ENCODE measurements at places on chromosomes 6 and 20.

DNA sequence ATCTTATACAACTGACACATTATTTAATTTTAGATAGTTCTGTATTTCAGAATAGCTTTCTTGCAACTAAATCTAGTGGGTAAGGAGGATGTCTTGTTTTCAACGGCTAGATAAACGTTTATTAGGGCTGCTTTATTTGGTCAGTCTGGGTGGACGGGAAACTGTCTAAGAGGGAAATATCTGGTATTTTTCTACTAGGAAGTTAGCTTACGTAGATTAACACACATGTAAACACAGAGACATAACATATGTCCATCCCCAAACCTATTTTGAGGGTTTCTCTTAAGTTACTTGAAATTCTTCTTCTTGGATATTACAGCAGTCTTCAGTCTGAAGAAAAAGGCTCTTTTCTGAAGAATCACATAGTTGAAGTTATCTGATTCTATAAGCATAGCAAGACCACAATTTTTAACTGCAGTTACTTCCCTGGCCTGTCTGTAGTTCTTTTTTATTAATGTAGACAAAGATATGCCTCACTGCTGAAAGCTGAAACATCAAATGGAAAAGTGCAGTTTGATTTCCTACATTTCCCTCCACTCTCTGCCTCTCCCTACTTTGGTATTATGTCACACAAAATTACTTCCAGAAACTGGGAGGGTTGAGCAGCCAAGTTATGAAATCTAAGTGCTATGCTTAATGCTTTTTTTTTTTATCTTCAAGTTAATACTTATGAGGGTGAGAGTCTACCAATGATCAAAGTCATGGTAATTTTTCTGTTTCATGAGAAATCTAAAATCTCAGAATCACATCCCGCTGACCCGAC, 37.4 kb downstream of the PLAGL1 start:
- no peak for DNase-seq

DNA sequence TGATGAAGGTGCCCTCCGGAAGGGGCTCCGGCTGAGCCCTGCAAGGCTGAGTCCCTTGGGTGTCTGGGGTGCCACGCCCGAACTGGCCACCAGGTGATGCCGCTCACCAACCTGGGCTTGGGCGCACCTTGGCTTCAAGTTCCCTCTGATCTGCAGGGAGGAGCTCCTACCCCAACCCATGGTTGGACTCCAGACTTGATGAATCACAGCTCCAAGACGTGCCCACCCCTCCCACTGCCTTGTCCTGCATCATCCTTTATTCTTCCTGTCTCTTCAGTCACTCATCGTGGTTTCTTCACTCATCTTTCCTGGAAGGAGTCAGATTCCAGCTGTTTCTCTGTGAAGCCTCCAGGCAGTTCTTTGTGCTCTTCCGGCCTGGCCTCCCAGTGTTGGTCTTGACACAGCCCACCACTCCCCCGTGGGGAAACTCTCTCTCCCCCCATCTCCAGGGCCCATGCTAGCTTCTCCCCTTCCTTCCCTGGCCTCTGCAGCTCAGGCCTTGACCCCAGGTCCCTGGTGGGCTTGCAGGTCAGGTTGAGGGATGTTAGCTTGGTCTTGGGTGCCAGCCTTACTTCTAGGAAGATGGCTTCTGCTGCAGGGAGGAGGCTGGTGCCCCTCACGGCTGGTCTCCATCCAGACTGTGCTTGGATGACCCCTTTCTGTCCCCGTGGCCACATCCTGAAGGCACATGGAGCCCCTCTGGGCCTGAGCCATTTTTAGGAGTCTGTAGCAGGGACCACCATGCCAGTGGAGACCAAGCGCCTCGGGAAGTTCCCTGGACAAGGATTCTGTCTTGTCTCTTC, 2.6 kb upstream of the ZBP1 start:
- no peak for DNase-seq

DNA sequence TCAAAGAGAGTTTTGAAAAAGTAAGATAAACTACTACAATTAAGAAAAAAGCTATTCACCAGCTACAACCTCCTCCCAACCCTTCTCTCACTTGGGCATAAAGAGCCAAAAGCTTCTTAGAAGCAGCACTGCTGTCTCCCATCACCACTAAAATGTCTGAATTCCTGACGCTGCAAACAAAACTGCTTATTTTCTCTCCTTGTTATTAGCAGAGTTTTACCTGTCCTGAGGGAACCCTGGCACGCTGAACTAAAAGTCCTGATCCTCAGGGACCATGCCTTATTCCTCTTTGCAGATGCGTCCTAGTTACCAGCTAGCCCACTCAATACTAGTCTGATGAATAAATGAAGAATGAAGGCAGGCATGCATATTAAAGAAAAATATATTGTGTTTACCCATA, 1.1 kb downstream of the HACE1 start:
- no peak for DNase-seq

GRCh38 chr6:155186052-155186658, 77.7 kb upstream of the CLDN20 start:
- DNase-seq: no peak

- no peak for DNase-seq
Observed at GRCh38 chr20:23691675-23692074, 2.8 kb upstream of the CST4 start.

DNA sequence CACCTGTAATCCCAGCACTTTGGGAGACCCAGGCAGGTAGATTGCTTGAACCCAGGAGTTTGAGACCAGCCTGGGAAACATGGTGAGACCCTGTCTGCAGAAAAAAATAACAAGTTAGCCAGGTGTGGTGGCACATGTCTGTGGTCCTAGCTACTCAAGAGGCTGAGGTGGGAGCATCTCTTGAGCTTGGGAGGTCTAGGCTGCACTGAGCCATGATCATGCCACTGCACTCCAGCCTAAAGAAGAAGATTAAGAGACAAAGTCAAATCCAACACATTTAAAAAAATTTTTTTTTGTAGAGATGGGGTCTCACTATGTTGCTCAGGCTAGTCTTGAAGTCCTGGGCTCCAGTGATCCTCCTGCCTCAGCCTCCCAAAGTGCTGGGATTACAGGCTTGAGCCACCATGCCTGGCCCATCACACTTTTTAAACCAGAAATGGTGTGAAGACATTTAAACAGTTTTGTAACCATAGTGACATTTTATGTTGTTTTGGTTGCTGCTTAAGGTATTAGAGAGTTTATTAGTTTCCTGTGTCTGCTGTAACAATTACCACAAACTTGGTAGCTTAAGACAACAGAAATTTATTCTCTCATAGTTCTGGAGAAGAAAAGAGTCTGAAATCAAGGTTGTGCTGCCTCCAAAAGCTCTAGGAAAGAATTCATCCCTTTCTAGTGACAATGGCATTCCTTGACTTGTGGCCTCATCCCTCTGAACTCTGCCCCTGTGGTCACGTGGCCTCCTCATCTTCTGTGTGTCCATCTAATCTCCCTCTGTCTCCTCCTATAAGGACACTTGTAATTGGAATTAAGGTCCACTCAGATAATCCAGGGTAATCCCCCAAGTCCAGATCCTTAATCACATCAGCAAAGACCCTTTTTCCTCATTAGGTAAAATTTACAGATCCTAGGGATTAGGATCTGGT, 104.6 kb upstream of the TNFAIP3 start:
- DNase-seq: no peak

DNA sequence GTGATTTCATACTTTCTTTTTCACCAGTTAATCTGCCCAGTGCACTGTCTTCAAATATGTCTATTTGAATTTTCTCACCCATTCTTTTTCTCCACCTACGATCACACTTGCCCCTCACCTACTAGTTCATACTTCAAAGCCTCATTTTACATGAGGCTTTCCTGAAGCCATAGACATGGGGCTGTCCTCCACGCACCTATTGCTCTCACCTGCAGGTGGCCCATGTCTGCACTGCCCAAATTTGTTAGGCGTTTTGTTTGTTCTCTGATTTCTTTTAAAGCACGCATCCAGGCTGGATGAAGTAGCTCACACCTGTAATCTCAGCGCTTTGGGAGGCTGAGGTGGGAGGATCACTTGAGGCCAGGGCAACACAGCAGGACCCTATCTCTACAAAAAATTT, 106.8 kb upstream of the RIPOR2 start:
- no peak for DNase-seq

- no peak for DNase-seq
Observed at GRCh38 chr6:77604476-77604875, 48.4 kb upstream of the MEI4 start.

DNA sequence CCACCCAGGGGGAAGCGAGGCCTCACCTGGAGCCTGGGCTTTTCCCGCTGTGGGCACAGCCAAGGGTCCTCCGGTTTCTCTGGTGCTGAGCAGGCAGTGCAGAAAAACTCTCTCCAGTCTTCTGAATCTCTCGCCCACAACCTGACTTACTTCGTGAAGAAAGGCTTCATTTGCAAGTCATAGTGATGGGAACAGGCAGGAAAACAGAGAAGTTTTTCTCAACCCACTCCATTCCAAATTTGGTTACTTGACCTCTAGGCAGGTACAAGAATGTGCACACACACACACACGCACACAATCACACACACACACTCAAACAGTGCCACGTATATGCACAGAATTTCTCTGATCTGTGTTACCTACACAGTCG, 524.5 kb downstream of the CD83 start:
- DNase-seq: no peak

DNA sequence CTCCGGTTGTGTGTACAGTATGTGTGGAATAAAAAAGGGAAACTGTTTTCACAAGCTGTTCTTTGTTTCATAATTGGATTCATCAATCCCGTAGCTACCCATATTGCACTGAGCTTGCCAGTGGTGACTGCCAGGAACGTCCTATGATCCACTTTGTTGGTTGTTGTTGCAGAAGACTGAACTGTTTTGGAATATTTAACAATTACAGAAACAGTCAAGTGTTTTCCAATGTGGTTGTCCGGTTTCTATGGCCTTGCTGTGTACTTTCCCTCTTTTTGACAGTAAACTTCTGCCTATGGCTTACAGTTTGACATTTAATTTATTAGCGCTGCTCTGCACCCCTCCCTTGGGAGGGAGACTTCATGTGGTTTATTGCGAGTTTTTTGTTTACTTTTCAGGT, 141.2 kb downstream of the DTNBP1 start:
- peak; percentile 67 for DNase-seq

GRCh38 chr20:46823271-46823751, 71.3 kb upstream of the EYA2 start:
- no peak for DNase-seq

GRCh38 chr20:4708856-4709255, 12.9 kb upstream of the PRND start:
- DNase-seq: no peak

- no peak for DNase-seq
Observed at GRCh38 chr6:122719176-122719575, 60.3 kb upstream of the FABP7 start.

DNA sequence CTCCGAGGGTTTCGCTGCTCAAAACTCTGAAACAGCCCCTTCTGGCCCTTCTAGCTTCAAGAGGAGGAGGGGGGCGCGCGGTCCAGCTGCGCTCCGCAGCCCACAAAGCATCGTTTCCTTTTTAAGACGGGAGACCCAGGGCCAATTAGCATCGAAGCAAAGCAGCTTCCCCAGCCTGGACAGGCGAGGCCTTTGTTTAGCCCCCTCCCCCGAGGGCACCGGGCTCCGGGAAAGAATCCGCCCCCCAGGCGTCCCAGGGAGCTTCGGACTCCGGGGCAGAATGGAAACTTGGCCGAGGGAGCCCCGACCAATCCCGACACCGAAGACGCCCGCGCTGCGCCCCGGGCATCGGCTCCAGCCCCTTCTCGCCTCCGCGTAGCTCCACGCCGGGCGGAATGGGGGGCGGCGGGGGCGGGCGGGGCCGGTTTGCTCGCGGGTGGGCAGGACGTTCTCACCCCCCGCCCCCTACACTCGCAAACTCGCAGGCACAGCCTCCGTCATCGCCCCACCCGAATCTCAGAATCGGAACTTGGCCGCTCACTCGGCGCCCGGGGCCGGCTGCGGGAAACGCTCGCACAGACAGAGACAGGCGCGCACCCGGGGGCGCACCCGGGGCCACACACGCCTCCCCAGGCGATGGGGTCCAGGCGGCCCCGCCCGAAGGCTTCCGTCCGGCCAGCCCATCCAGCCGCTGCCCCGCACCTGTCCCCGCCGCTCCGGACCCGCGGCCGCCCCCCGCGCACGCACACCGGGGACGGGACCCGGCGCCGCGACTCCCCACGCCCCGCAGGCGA, 628 bp downstream of the NKAIN4 start:
- DNase-seq: no peak

GRCh38 chr6:112396221-112396620, 49.1 kb downstream of the RFPL4B start:
- DNase-seq: no peak

DNA sequence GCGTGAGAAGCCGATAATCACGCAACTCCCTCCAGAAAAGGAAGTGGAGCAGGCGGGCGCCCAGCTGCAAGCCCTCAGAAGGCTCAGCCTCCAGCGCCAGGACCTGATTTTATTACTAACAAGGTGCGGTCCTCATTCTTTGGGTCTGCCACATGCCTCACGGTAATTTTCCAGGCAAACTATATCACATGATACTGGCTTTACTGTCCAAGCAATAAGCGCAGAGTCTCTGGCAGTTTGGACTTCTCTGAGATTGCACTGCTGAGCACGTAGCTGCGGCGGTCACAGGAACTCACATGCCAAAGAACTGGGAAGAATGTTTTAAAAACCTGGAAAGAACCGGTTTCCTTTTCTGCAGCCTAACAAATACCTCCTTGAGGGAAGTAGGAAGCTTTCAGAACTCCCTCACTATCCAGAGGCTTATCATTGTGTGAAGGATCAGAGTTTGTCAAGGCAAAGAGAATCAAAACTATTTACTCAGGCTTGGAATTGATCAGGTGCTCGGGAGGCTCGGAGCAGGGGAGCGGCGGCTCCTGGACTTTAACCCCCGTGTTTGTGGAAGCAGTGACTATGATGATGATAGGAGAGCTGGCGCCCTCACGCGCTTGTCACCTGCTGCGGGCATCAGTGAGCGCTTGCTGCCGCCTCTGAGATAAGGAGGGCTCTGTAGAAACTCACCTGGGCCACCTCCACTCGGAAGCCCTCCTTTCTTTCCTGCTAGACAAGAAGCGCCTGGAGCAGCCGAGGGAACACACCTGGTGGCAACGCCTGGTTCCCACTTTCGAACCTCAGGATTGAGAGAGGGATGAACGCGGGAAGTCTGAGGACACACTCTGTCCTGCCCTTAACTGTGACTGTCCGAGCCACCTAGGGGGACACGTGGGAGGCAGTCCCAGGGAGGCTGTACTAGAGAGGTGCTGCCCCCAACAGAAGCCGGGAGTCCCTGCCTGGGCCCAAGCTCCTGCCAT, 27.2 kb upstream of the SYNJ2 start:
- no peak for DNase-seq

DNA sequence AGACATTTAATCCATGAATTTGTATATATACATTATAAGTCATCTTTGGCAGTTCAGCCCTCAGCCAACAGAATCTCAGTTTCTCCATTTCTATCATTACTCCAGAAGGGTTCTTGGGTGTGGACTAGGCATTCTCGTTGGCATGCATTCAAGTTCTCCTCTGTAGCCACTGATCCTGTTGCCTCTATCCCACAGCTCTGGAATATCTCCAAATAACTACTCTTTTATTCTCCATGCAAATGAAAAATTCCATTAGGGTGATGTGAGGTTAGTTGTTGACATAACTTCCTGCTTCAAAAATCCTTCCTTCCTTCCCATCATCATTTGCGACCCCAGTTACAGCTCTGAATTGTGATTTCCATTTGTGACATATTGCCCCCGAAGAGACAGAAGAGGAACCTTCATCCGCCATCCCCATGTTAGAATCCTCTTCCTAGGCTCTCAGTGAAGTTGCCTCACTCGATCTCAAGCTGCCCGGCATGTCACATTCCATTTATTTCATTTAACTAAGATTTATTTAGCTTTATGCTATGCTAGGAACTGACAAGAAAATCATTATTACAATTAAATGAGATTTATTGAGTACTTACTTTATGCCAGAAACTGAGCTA, 93.7 kb upstream of the EDN1 start:
- DNase-seq: no peak

- DNase-seq: no peak
Observed at GRCh38 chr6:125812394-125813292, 21.9 kb downstream of the NCOA7 start.
